Left hindlimb (tissue), 1 donor: ENCODE measurements at places on chromosomes 13 and 19.

- no peak for DNase-seq
Observed at GRCh38 chr19:1287354-1288225, 1.9 kb downstream of the EFNA2 start.

GRCh38 chr13:114004420-114005205 lies 30.7 kb upstream of the C13orf46 start:
- DNase-seq = no peak

GRCh38 chr19:8592231-8593009 lies 15.2 kb upstream of the MYO1F start:
- DNase-seq = peak; percentile 97

DNA sequence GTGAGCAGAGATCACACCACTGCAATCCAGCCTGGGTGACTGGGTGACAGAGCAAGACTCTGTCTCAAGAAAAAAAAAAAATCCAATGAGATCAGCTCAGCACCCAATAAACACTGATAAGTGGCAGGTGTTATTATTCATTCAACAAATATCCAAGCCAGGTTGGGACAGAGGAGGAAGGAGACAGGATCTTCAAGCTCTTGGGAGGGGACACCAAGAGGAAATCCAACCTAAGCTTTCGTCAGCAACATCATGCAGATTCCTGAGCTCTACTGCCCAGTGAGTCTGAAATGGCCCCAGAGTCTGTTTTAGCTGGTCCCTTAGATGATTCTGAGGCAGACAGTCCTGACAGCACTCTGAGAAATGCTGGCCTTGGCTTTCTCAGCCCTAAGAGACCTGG lies 7.7 kb downstream of the RFX1 start:
- DNase-seq = no peak

- DNase-seq = no peak
Observed at GRCh38 chr19:42086770-42087550, 11.0 kb downstream of the ZNF574 start.

DNA sequence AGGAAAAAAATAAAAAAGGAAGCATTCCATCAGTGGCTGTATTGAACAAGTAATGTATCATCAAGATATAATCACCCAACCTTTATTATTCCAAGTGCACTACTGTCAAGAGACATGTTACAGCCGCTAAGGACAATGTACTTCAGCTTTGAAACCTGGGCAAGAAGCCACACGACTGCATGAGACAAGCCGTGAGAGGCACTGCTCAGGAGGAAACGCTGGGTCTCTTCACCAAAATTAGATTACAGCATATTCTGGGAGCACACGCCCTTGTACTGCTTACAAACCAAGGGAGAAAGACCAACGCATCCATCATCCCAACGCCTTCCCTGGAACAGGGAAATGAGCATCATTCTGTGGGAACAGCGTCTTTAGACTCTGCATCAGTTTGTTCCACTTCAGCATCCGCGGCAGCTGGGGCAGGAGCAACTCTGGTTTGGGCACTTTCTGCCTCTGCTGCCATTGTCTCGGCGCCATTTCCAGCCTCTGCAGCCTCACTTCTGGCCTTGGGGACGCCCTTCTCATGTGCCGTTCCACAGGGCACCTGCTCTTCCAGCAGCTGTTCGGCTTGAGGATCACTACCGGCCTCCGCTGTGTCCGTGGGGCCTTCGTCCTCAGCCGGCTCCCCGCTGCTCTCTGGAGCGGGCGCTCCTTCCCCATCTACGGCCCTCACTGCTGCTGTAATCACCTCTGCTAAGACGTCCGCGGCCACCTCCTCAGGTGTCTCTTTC lies 22.4 kb upstream of the BRD4 start:
- no peak for DNase-seq
